NCI-H774 (cell line): ENCODE measurements at places on chromosomes 6 and 20.
A peak's percentile ranks its signal among the peaks of the same experiment; 100 is the strongest.

- DNase-seq, result no peak
These were observed 64.8 kb upstream of the SMIM8 start for GRCh38 chr6:87257565-87257964.

DNA sequence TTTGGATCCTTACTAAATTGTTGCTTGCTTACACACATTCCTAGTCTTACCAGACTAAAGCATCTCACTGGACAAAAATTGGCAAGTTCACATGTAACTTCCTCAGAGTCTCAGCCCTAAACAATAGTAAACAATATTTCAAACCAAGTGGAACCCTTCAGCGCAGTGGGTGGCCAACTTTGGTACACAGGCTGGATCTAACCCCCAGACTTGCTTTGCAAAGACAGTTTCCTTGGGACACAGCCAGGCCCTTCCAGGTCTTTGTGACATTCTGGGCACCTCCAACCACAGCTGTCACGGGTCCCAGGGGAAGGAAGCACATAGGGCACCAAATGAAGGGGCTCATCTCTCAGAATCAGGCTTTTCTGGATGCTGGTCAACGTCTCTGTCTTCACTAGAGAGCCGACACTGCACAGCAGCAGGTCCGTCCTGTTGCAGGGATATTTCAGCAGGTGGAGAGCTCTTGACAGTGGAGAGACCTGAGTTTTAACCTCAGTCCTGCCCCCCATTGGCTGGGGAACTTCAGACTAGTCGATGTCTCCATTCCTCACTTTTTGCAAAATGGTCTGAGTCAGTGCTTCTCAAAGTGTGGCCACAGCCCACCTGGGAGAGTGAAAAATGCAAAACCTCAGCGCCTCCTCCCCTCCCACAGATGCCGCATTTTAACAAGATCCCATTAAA, 91.4 kb downstream of the BFSP1 start:
- DNase-seq, result no peak

- DNase-seq, result no peak
These were observed 43.7 kb upstream of the ADTRP start for GRCh38 chr6:11822346-11822745.

GRCh38 chr6:156777577-156778453, 637 bp downstream of the ARID1B start:
- peak; percentile 50 for DNase-seq

GRCh38 chr20:4898282-4899244, 102.7 kb downstream of the SLC23A2 start:
- no peak for DNase-seq

DNA sequence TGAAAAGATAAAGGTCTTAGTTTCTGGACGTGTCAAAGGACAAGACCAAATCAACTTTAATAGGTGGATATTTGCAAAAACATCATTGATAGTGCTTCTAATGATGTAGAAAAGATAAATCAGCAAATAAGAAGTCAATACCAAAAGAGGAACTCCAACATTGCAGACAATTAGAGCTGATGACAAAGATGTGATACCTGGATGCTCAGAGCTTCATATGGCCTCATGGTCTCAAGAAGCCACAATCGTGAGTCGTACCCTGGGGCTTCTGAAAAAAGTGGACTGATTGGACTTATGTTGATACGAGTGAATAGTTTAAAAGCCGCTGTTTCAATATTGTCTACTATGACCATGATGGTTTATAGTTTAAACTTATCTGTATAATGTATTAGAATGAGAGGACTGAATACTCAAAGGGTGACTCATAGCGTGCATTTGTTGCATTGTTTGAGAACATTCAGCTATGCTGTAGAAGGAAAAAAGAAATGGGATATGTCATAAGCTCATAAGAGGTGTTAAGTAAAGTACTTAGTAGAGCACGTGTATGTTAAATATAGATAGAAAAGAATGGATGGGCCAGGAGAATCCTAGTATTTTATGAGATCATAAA, 54.6 kb upstream of the RIPOR2 start:
- DNase-seq, result no peak

GRCh38 chr6:131931063-131931750, 20.0 kb downstream of the CCN2 start:
- DNase-seq, result no peak

GRCh38 chr20:32702706-32703425, 29.1 kb upstream of the C20orf203 start:
- peak; percentile 52 for DNase-seq

- DNase-seq, result no peak
These were observed 40.4 kb downstream of the LMBRD1 start for GRCh38 chr6:69756366-69756765.

DNA sequence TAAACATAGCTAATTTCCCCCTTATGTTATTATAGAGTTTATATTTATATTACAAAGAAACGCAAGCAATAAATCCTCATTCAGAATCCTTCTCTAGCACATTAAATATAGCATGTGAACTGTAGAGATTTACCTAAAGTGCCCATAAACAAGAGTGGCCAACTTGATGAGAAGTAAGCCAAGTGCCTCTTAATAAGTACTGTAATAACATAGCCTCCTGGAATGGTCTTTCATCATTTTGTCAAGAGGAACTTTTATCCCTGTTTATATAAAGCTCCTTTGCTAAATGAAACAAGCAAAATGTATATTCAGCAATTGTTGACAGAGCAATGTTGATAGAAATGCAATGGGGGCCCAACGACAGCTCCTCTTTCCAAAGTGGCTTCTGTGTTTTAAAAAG, 195.0 kb downstream of the ARHGAP18 start:
- DNase-seq, result no peak

DNA sequence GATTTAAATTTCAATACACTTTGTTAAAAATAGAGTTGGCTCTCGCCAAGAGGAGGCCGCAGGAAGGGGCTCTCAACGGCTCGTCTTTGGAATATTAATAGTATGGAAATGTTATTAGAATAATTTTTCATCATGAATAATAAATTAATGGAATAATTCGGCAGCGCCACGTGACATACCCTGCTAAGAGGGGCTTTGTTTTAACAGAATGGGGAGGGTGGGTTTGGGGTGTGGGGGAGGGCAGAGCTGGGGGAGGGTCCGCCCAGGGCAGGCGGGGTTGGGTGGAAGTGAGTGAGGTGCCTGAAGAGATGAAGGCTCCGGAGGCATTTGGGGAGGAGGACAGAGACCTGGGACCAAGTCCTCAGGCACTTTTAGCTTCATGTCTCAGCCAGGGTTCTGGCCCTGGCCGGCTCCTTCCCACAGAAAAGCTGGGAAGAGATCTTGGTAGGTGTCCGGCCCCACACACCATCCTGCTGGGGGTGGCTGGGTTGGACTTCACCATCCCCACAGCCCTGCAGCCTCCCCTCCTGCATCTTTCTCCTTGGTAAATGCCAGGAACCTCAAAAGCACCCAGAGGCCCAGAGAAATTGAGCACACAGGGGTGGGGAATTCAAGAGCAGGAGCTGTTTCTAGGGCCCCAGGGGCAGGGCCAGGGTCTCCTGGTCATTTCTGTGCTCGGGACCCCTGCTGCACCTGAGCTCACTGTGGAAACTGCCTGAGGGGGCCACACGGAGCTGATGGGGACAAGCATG, 93.6 kb upstream of the BHLHE23 start:
- DNase-seq, result no peak

DNA sequence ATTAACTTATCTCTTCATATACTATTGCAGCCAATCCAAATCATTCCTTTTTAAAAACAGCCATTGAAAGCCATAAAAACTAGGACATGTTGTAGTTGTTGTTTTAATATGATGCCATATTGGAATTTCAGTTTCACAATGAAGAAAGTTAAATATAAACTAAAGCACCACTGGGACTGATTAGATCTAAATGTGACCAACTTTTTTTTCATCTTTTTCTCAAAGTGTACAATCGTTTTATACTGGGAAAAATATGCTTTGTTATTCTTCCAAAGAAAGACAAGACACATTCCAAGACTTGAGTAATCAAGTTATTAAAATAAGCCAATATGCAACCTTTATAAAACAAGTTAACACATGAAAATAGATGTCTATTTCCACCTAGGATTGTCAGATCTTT, 68.5 kb downstream of the THEMIS start:
- DNase-seq, result no peak

DNA sequence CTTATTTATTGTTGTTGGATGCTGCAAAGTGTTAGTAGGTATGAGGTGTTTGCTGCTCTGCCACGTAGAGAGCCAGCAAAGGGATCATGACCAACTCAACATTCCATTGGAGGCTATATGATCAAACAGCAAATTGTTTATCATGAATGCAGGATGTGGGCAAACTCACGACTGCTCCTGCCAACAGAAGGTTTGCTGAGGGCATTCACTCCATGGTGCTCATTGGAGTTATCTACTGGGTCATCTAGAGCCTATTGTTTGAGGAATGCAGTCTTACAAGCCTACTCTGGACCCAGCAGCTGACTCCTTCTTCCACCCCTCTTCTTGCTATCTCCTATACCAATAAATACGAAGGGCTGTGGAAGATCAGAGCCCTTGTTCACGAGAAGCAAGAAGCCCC, 12.1 kb downstream of the MICB start:
- no peak for DNase-seq

DNA sequence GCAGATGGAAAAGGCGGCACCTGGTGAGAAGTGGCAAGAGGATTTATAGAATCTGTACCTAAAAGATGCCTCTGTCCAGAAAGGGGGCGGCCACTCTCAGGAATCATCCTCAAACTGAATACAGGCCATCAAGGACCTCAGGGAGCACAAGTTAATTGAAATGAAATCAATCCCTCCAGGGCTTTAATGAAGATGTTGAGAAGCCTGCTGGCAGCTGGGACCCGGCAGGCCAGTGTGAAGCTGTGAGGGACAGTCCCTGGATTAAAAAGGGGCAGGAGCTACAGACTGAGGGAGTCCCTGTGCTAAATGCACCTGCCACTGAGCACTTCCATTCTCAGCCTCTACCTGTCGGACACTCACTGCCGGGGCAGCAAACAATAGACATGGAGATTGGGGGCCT, 107.7 kb upstream of the GGTLC1 start:
- no peak for DNase-seq

- no peak for DNase-seq
These were observed 61.3 kb downstream of the UNC5CL start for GRCh38 chr6:40977695-40978094.

DNA sequence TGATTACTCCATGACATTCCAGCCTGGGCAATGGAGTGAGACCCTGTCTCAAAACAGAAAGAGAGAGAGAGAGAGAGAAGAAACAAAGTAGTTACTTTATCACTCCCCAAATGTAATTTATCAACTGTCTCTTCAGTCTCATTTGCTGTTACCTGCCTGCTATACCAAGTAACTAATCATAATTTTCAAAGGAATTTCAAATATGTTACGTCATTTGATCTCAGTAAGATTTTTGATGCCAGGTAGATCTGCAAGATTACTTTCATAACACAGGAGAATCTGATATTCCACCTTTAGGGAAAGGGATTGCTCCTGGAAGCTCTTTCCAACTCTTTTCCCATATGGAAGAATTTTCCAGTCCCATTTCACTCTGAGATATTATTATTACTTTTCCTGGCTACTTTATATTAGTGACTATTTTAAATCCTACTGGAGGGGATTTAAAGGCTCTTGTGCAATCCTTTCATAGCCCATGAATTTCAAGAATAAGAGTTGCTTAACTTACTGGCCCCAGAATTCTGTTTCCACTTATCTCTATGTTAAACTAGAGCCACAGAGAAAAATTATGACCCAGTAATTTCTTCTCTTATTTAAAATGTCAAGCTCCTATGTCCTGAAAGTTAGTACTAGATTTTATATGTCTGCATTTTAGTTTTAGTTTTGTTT, 390.2 kb upstream of the FLRT3 start:
- no peak for DNase-seq

GRCh38 chr6:101394936-101395335, 1.4 kb downstream of the GRIK2 start:
- DNase-seq, result peak; percentile 29

DNA sequence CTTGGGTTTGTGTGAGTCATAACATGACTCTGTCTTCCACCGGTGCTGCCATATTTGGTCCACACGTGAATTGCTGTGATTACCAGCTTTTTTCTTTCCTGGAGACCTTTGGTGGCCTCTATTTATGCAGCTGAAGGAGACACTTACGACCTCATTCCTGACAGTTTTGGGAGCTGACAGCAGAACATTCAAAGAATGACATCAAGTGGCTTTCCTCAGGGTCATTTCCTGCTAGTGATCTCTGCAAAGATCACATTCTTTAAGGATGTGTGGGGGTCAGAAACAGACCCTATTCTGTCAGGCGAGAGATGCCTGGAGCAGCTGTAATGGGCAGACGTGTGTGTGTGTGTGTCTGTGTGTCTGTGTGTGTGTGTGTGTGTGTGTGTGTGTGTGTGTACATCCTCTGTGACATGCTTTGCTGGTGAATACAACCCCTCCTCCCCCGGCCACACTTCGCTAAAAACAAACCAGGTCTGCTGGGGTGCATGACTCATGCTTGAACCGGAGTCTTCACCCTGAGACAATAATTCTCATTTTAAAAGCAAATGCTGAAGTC, 115.6 kb downstream of the TMEM170B start:
- DNase-seq, result no peak

GRCh38 chr6:134819236-134819635, 130.7 kb downstream of the ALDH8A1 start:
- DNase-seq, result no peak

DNA sequence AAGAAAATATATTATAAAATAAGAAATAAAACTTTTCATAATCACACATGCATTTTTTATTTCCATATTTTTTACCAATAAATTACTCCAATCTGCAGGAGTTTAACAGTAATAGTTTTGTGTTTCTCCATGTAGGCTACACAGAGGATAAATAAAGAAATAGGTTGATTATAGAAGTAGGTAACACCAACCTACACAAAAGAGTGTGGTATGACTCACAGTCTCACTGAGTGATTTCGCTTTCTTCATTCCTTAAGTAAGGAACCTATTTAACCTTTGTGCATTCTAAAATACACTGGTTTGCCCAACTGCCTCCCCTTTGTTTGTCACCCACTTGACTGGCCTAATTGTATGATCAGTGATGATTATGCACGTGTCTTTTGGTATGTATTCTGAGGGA, 244.2 kb upstream of the RIMS1 start:
- DNase-seq, result no peak

DNA sequence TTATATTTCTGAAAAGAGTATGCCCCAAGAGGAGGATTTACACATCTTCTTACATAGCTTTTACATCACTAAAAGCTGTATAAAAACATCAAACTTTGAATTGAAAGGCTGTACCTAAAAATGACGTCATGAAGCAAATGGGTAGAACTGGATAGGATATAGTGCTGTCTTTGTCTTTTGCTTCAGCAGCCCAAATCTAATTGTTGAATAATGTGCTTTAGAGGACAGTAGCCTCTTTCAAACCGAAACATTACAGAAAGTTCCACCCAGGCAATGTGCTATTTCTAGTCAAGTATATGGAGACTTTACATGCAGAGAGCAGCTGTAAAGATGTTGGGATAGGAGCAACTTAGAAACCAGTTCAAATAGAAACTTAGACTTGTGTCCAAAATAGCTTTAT, 51.9 kb downstream of the ADGRG6 start:
- no peak for DNase-seq

- no peak for DNase-seq
These were observed 334.8 kb downstream of the UTRN start for GRCh38 chr6:144619966-144620365.

- DNase-seq, result no peak
These were observed 2.1 kb downstream of the FOXS1 start for GRCh38 chr20:31843288-31843687.
